RCC 7860 (cell line): ENCODE measurements at places on chromosomes 2 and 18.

GRCh38 chr2:194264586-194264985 lies 1392.4 kb upstream of the SLC39A10 start:
- DNase-seq: no peak

DNA sequence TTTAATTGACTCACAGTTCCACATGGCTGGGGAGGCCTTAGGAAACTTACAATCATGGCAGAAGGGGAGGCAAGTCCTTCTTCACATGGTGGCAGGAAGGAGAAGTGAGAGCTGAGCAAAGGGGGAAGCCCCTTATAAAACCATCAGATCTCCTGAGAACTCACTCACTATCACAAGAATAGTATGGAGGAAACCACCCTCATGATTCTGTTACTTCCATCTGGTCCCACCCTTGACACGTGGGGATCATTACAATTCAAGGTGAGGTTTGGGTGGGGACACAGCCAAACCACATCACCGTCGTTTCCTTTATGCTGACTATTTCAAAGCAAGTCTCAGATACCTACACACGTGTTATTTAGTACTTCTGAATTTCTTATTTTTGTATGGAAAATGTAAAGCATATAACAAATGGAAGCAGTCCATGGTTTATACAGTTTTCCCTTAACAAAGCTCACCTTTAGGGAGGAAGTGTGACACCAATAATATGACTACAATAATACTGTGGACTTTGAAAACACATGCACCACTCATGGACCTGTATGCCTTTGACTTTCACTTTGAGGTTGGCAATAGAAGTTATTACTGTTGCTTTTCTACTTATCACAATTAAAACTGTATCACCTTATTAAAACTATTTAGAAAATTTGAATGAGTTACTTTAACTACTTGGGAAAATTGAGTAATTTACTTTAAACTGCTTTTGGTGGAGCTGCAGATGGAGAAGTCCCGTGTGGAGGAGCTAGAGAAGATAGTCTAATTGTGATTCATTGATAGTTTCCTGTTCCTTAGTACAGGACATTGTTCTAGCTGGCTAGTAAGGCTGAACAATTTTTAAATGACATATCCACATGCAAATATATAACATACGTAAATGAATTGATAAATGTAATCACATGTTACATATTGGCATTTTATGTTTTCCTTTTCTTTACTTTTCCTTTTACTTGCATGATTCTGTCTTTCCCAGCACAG lies 37.3 kb downstream of the MTCL1 start:
- DNase-seq: no peak

DNA sequence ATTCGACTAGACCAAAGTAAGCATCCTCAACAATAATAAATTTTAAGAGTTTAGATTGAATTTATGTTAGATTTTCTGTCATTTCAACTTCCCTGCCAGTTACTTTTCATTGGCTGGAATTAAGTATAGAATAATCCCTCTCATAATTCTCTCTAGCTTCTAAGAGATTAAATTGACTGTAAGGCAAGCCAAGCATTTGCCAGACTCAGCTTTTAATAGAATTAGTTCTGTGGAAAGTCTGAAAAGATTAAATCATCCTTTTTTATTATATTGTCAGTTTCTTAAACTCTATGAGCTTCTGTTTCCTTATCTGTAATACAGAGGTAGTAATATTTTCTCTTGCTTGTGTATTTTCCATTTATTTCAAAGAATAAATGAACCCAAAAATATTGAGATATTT lies 77.9 kb upstream of the ZNF804A start:
- DNase-seq: no peak

DNA sequence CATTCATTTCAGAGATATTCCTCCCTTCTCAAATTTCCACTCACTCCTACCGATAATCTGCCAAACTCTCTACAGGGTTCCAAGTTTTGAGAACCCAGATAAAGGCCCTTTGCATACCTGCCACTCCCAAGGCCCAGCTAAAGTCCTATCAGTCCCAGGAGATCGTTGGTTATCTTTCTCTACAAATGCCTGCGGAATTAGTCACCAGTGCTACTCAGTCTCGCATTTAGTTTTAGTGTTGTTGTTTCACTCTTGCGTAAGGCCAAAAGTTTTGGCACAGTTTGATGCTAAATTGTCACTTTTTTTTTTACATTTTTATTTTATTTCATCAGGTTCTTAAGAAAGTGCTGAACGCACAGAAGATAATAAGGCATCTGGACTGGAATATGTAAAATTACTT lies 29.2 kb upstream of the SETBP1 start:
- peak; percentile 61 for DNase-seq

DNA sequence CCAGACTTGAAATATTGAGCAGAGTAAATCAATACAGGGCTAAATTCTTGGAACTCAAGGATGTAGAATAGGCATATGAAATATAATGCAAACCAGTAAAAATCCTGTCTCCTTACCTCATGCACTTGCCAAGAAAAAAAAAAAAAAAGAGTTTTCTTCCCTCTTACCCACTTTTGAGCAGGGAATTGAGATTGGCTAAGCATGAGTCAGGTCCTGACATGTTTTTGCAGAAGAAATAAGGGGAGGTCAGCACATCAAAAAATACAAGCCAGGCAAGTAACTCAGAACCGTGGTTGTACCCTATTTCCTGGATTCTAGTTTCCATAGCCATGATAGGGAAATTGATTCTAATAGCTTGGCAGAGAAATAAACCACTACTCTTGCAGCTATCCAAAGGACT lies 1526.7 kb downstream of the LRP1B start:
- DNase-seq: no peak

DNA sequence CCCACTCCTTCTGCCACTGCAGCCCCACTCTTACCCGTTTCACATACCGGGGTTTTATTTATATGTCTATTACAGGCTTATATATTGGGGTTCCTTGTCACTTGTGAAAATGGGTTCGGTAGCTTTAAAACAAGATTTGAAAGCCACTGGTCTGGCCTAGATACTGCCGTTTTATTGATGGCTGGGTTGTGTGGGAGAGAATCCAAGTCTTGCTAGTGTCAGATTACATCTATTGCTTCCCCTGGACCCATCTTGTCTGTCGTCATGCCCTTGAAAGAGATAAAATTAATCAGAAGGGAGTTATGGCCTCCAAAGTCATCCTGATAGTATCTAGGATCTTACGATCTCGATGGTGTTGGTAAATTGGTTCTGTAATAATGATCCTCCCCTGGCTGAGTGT lies 79.4 kb downstream of the EIPR1 start:
- no peak for DNase-seq

- no peak for DNase-seq
Observed at GRCh38 chr2:36589230-36589630, 8.7 kb downstream of the FEZ2 start.

DNA sequence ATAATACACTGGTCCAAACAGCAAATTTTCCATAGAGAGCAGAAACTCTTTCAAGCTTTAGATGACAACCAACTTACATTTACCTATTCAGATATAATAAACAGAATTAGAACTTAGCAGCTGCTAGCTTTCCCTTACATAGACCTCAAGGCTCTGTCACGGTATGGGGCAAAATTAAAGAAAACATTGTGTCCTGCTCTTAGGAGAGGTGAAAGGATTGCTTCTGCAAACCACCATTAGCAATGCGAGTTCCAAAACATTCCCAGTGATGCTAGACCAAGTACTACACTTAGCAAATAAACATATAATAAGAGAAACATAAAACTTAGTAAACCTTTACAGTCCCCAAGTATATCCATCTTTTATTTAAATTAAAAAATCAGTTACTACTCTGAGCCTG lies 183.3 kb downstream of the CAMKMT start:
- DNase-seq: no peak

DNA sequence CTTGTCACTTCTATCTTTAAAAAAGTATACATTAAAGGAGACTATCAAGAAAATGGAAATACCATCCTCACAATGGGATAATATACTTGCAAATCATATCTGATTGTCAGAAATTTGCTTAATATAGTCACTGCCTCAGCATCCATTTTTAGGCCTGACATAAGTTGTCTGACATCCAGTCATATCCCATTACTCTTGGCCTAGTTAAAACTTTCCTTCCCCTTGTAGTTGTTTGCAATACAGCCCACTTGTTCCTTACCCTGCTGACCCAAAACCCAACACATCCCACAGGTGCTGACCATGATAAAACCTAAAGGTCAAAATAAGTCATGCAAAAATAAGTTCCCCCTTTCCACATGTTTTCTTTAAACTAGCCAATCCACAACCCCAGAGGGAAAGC lies 3.6 kb upstream of the ARHGEF33 start:
- no peak for DNase-seq

- no peak for DNase-seq
Observed at GRCh38 chr2:46446871-46447568, 32.3 kb upstream of the TMEM247 start.

GRCh38 chr2:95031726-95032116 lies 6.2 kb downstream of the MAL start:
- DNase-seq: no peak

- DNase-seq: no peak
Observed at GRCh38 chr18:70354080-70354479, 65.2 kb downstream of the SOCS6 start.

- DNase-seq: no peak
Observed at GRCh38 chr18:9774150-9774549, 66.0 kb downstream of the RAB31 start.

DNA sequence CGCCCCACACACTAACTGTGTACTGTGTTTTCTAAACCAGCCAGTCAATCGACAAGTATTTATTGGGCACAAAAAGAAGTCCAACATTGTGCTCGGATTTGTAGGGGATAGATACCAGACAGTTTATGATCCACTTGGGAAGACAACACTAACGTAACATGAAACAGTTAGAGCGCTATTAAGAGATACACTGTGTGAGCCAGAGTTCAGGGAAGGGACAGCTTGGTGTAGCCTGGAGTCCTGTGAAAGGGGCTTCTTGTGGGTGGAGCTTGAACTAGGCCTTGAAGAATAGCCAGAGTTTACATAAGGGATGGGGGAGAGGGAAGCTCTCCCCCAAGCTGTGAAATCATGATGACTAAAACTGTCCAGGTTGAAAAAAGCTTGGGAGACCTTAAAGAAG lies 176.4 kb upstream of the TCF4 start:
- DNase-seq: no peak

- no peak for DNase-seq
Observed at GRCh38 chr2:156585457-156585856, 149.3 kb downstream of the GPD2 start.

- no peak for DNase-seq
Observed at GRCh38 chr2:48574353-48575287, 43.0 kb upstream of the GTF2A1L start.

DNA sequence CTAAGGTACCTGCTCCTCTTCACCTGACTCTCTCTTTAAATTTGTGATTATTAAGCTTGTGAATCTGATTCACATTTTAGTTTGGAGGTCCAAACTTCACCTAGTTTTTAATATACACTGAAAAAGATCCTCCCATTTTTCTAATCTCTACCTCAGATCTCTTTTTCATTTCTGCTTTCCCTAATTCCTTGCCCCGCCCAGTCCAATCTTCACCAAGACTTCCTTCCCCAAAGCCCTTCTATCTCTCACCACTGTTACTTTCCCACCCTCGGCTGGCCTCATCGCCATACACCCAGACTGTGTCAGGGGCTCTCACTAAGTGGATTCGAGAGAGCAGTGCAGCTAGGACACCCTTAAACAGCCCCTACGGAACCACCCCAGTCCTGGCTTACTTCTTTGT lies 40.0 kb downstream of the LBH start:
- no peak for DNase-seq

DNA sequence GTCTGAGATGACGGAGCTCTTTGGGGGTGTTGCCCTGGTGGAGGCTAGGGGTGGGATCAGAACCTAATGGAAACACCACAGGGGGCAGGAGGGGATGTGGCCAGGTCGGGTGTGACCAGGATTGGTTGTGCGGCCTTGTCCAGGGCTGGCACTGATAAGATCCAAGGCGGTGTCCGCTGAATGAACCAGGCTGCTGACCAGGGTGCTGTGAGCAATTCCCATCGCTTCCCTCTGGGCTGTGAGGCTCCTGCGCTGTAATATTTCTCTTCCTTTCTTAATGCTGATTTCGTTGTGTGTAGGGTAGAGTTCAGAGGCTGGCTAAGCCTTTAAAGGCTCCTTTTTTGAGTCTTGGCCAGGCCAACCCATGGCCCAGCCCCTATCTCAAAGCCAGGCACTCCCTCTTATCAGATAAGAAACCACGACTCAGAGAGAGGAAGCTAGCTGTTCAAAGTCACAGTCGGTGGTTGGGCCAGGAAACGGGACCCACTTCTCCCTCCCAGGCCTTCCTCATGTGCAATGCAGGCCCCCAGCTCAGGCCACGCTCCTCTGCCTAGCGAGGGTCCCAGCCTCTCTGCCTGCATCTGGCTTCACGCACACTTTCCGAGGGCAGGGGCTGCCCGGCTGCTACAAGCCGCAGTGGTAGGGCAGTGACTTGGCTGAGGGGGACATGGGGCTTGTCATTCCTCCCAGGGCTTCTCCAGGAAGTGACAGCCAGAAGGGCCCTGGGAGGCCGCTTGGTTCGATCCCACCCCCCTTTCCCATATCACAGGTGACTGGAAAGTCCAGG lies 26.0 kb upstream of the FOSL2 start:
- peak; percentile 42 for DNase-seq
